Activated T-cell treated with anti-CD3 and anti-CD28 coated beads, Interleukin-2, amount 50 U/mL, for 72 hours (primary cell): ENCODE measurements at places on chromosomes 6 and 20. TPM values are rescaled to one million over a fixed set of nuclear protein-coding genes. Genes with fewer than 3 reads are reported as not detected.

FERMT1 gene
- 0.37 TPM for total RNA-seq

DNA sequence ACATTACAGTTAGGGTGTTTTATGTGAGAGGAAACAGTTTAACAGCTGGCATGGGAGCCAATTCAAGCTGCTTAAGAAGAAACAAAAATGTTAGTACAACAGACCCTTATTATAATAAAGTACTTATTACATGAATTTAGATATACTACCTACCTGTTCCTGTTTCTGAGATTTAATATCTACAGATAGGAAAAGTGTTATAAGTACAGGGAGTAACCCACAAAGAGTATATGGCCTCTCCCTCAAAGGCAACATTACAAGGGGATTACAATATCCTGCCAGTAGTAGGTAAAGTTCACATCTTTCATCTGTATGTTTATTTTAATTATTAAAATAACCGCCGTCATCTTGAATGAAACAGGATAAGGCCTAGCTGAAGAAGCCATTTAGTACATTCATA, 1.8 kb upstream of the ME1 start:
- no peak for DNase-seq
- no peak overlapping the region for H3K4me3 ChIP-seq
- no peak overlapping the region for H3K27ac ChIP-seq
- H3K36me3 ChIP-seq = no peaks in the 10 kb centered on the region

GRCh38 chr6:44185953-44186634, 27.5 kb downstream of the CAPN11 start:
- H3K36me3 ChIP-seq = no peaks in the 10 kb centered on the region
- H3K27me3 ChIP-seq = peaks cover 11% of the 10 kb centered on the region
- no peak overlapping the region for H3K27ac ChIP-seq
- no peak for DNase-seq
- H3K4me3 ChIP-seq = no peak overlapping the region

GRCh38 chr6:6699741-6700367, 111.3 kb downstream of the LY86 start:
- no peak overlapping the region for H3K27ac ChIP-seq
- peaks cover 7% of the 10 kb centered on the region for H3K4me1 ChIP-seq
- no peak for DNase-seq

DNA sequence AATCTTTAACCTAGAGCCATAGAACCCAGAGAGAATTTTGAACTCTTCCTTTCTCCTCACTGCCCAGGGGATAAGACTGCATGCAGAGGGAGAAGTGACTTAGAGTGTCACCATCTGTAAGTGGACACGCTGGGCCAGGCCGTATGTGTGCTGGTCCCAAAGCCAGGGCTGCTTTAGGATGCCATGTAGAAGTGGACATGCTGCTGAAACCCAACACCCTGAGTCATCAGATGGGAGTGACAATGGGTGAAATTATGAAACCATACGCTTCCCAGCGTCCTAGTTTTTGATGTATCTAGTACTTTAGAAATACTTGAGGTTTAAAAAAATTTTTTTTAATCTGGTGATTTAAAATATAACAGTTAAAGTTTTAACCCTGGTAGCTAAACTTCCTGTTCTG, 191.1 kb downstream of the FNDC1 start:
- DNase-seq = no peak
- peaks cover 21% of the 10 kb centered on the region for H3K27me3 ChIP-seq
- no peak overlapping the region for H3K4me3 ChIP-seq
- no peak overlapping the region for H3K27ac ChIP-seq
- H3K4me1 ChIP-seq = no peaks in the 10 kb centered on the region

DNA sequence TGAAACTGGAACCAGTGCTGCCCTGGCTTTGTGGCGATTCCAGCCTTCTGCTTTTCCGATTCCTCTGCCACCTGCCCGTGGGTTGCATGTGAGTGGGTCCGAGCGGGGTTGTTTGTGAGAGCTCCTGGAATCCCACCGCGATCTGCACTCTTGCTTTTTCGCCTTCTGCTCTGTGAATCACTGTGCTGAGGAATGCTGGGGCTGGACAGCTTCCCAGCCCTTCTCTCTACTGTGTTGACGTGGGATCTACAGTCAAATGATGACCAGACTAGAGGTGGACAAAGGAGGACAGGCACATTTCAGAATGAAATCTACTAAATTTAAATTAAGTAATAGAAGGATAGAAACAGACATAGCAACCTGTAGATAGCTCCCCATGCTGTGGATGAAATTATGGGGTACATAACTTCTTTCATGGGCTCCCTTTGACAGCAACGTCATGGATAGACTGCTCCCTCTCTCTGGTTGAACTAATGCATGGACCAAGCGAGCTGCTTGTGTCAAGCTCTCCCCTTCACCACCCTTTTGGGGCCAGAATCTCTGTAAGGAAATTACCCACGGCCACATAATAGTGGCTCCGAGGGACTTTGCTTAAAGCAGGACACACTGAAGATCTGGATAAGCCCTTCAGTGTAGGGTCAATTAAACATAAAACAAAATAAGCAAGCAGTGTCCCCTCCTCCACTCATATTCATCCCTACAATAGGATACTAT, 2.0 kb downstream of the FNDC1 start:
- no peak overlapping the region for H3K4me3 ChIP-seq
- H3K27me3 ChIP-seq = peaks cover 88% of the 10 kb centered on the region
- H3K4me1 ChIP-seq = peaks cover 26% of the 10 kb centered on the region
- DNase-seq = no peak

GRCh38 chr6:95917034-95917433, 98.7 kb upstream of the FUT9 start:
- DNase-seq = no peak
- H3K36me3 ChIP-seq = no peaks in the 10 kb centered on the region
- H3K27ac ChIP-seq = no peak overlapping the region
- H3K27me3 ChIP-seq = no peaks in the 10 kb centered on the region
- H3K4me1 ChIP-seq = no peaks in the 10 kb centered on the region

DNA sequence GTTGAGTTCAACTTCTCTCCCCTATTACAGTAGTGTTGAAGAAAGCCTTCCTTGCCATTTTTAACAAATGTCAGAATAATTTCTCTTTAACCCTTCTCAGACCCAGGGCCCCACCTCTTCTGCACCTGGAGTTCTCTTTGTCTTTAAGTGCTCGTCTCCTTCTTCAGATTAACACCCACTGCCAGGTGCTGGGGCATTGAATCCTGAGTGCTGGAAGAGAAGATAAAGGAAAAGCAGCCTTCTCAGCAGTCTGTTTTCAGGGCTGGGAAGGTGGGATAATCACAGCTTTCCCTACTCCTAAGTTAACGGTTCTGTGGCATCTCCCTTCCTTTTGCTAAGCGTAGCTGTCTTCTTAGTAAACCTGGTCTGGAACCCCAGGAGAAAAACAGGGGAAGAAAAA, 114.6 kb upstream of the TAB2 start:
- no peaks in the 10 kb centered on the region for H3K27me3 ChIP-seq
- peaks cover 22% of the 10 kb centered on the region for H3K4me1 ChIP-seq
- no peak for DNase-seq
- H3K4me3 ChIP-seq = no peak overlapping the region
- H3K27ac ChIP-seq = peak overlapping the region; percentile 54
- H3K36me3 ChIP-seq = peaks cover 6% of the 10 kb centered on the region

DNA sequence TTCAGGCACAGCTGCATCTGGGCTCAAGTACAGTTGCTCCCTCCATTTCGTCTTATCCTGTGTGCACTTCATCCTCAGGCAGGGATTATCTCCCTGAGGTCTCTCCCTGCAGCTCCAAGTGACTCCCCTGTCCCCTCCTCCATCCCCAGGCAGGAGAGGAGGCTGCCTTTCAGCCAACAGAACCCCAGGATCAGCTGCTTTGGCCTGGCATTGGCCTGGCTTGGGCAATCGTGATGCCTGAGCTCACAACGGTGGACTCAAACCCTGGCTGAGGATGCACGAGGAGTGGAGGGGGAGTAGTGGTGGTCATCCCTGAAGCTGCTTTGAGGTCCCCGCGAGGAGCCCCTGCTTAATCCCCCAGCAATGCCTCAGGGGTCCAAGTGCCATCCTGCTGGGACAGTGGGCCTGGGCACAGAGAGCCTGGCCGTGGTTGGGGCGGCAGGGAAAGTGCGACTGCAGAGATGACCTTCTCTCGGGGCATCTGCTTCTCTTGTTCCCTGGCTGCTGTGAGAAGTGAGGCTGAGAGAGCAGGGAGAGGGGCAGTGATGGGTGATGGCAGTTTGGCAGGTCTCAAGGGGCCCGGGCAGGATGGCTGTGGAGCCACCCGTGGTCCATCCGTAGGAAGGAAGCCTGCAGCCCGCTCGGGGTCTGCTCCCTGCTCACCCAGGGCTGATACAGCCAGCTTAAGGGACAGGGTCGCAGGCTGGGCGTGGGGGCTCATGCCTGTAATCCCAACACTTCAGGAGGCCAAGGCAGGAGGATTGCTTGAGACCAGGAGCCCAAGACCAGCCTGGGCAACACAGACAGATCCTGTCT, 6.0 kb upstream of the HRH3 start:
- DNase-seq = no peak
- H3K27me3 ChIP-seq = peaks cover 27% of the 10 kb centered on the region
- no peak overlapping the region for H3K27ac ChIP-seq
- no peaks in the 10 kb centered on the region for H3K4me1 ChIP-seq
- no peak overlapping the region for H3K4me3 ChIP-seq
- H3K36me3 ChIP-seq = no peaks in the 10 kb centered on the region

UBE2C gene
- 171 TPM for total RNA-seq

EGFL8 gene
- total RNA-seq = 9.6 TPM

KCNQ2 gene
- 0.44 TPM for total RNA-seq

DNA sequence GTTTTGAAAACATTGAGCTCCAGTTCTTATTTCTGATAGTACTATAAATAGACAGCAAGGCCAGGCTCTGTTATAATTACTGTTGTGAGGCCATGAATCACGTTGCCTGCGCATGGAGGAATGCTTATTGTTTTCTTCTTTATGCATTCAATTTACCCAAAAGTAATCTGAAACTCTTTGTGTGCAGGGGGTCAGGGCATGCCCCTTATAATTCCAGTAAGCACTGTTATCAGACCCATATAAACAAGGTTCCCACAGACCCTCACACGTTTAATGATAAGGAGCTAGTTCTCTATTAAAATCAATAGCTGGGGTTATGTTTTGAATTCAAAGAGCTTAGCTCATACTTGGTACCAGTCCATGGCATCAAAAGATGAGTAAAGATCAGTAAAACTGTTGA, 174.8 kb upstream of the ARG1 start:
- H3K4me3 ChIP-seq = no peak overlapping the region
- no peaks in the 10 kb centered on the region for H3K27me3 ChIP-seq
- H3K36me3 ChIP-seq = peaks cover 8% of the 10 kb centered on the region
- DNase-seq = no peak
- H3K27ac ChIP-seq = no peak overlapping the region

- H3K4me1 ChIP-seq = peaks cover 30% of the 10 kb centered on the region
- H3K27me3 ChIP-seq = no peaks in the 10 kb centered on the region
- H3K4me3 ChIP-seq = no peak overlapping the region
- H3K36me3 ChIP-seq = peaks cover 22% of the 10 kb centered on the region
These were observed 29.0 kb downstream of the NCOA7 start for GRCh38 chr6:125819535-125820326.

- H3K27ac ChIP-seq = no peak overlapping the region
- H3K36me3 ChIP-seq = no peaks in the 10 kb centered on the region
- peaks cover 24% of the 10 kb centered on the region for H3K27me3 ChIP-seq
- no peak for DNase-seq
- H3K4me1 ChIP-seq = peaks cover 1% of the 10 kb centered on the region
- no peak overlapping the region for H3K4me3 ChIP-seq
These were observed 200.9 kb upstream of the RNF24 start for GRCh38 chr20:4216142-4216735.

GRCh38 chr6:48671505-48671904, 560.5 kb upstream of the PTCHD4 start:
- H3K4me1 ChIP-seq = no peaks in the 10 kb centered on the region
- H3K36me3 ChIP-seq = no peaks in the 10 kb centered on the region
- H3K27me3 ChIP-seq = no peaks in the 10 kb centered on the region
- H3K27ac ChIP-seq = no peak overlapping the region

DNA sequence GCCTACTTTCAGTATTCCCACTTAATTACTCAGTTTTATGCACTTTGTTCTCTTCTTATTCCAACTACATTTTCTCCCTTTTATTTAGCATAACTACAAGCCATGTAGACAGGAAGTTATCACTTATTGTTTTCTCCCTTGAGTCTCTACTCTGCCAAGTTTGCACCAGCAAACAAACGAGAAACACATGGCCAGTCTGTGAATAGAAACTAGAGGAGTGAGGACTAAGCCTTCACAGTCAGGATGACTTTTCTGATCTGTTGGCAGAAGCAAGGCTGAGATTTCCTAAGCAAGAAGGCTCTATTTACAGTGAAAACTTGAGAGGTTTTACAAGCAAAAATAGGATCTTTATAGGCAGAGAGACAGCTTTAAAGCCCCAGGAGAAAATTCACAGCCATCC, 69.8 kb upstream of the TINAG start:
- no peak overlapping the region for H3K27ac ChIP-seq
- H3K36me3 ChIP-seq = no peaks in the 10 kb centered on the region
- H3K4me3 ChIP-seq = no peak overlapping the region
- no peaks in the 10 kb centered on the region for H3K27me3 ChIP-seq

- H3K4me3 ChIP-seq = peak overlapping the region; percentile 94
- H3K4me1 ChIP-seq = peaks cover 52% of the 10 kb centered on the region
- no peaks in the 10 kb centered on the region for H3K36me3 ChIP-seq
- peak overlapping the region; percentile 99 for H3K27ac ChIP-seq
- no peaks in the 10 kb centered on the region for H3K27me3 ChIP-seq
- DNase-seq = no peak
These were observed 90.5 kb upstream of the PRSS16 start for GRCh38 chr6:27156874-27157458.

- no peak overlapping the region for H3K27ac ChIP-seq
- H3K4me1 ChIP-seq = no peaks in the 10 kb centered on the region
- H3K4me3 ChIP-seq = no peak overlapping the region
- no peaks in the 10 kb centered on the region for H3K36me3 ChIP-seq
- no peaks in the 10 kb centered on the region for H3K27me3 ChIP-seq
- no peak for DNase-seq
These were observed 35.3 kb upstream of the CDKN1A start for GRCh38 chr6:36642913-36643817.

GRCh38 chr6:165082636-165083035, 226.8 kb downstream of the C6orf118 start:
- no peak for DNase-seq
- H3K4me1 ChIP-seq = no peaks in the 10 kb centered on the region
- no peak overlapping the region for H3K27ac ChIP-seq
- H3K27me3 ChIP-seq = no peaks in the 10 kb centered on the region
- H3K36me3 ChIP-seq = no peaks in the 10 kb centered on the region

- H3K27me3 ChIP-seq = peaks cover 31% of the 10 kb centered on the region
- no peak overlapping the region for H3K4me3 ChIP-seq
- no peak overlapping the region for H3K27ac ChIP-seq
- peaks cover 2% of the 10 kb centered on the region for H3K36me3 ChIP-seq
These were observed 75.4 kb downstream of the ADAT2 start for GRCh38 chr6:143375022-143375585.

GRCh38 chr6:117346142-117346930, 79.4 kb downstream of the ROS1 start:
- no peak overlapping the region for H3K27ac ChIP-seq
- DNase-seq = no peak
- H3K4me1 ChIP-seq = no peaks in the 10 kb centered on the region
- H3K36me3 ChIP-seq = no peaks in the 10 kb centered on the region
- peaks cover 7% of the 10 kb centered on the region for H3K27me3 ChIP-seq

HCK gene
- 1.1 TPM for total RNA-seq

GRCh38 chr6:51268666-51269065, 450.0 kb downstream of the TFAP2B start:
- H3K4me1 ChIP-seq = no peaks in the 10 kb centered on the region
- H3K4me3 ChIP-seq = no peak overlapping the region
- no peaks in the 10 kb centered on the region for H3K27me3 ChIP-seq
- H3K27ac ChIP-seq = no peak overlapping the region
- no peaks in the 10 kb centered on the region for H3K36me3 ChIP-seq

GRCh38 chr6:158818581-158819212, 471 bp downstream of the EZR start:
- H3K27ac ChIP-seq = no peak overlapping the region
- peak overlapping the region; percentile 89 for H3K4me3 ChIP-seq
- DNase-seq = peak; percentile 85
- H3K27me3 ChIP-seq = no peaks in the 10 kb centered on the region
- peaks cover 58% of the 10 kb centered on the region for H3K4me1 ChIP-seq

GRCh38 chr20:44012466-44013226, 98.0 kb downstream of the TOX2 start:
- peaks cover 11% of the 10 kb centered on the region for H3K27me3 ChIP-seq
- H3K27ac ChIP-seq = no peak overlapping the region
